ENCODE measurements at places on chromosomes 11 and 22.

DNA sequence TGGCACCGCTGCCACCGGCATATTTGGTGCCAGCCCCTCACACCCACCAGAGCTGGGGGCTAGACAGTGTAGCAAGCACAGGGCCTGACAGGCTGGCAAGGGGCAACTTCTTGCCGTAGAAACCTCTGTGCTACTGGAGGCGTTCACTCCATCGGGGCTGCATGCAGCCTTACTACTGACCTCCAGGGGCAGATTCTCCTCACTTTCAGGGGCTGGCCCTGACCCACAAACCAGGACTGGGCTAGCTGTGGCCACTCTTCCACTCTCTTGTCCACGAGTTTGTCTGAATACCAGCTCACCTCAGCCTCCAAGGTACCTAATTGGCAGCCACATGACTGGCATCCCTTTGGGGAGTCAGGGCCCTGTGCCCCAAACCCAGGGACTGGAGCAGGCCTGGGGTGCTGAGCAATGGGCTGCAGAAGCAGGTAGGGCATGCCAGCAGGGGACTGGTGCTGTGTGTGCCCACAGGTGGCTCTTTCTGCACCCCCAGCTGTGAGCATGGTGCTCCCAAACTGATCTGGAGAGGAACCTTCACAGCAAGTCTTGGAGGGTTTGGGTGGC lies 2.1 kb upstream of the LMO1 start:
- no peak for DNase-seq

DNA sequence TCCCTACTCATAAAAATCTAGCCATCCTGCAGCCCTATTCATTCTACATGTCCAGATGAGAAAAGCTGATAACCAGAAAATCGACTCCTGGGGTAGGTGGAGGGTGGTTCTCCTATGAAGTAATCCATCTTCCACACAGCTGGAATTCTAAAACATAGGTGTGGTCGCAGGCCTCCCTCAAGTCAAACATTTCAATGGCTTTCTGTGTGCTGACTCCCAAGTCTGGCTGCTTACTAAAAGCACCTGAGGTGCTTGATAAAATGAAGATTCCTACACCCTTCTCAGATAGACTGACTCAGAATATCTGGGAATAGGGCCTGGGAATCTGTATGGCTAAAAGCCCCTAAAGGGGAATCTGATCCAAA lies 26.1 kb downstream of the IRAG1 start:
- no peak for DNase-seq

GRCh38 chr22:22914726-22915669 lies 27.4 kb downstream of the IGLL5 start:
- DNase-seq: no peak

DNA sequence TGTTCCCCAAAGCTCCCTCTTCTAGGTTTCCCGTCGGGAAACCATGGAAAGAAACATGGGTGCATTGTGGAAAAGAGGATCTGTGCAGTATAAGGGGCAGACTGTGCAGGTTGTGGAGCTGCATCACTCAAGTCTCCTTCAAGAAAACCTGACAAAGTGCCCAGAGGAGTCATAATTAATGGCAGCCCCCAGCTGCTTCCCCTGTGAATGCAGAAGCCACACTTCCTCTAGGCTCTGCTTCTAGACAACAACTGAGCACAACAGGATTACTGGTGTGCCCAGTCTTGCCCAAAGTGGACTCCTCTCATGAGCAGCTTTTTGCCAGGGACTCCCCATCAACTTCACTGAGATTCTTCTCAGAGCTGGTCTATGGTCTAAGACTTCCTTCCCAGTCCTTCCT lies 42.6 kb upstream of the SCUBE2 start:
- no peak for DNase-seq

GRCh38 chr11:131840545-131840944 lies 470.1 kb downstream of the NTM start:
- no peak for DNase-seq

DNA sequence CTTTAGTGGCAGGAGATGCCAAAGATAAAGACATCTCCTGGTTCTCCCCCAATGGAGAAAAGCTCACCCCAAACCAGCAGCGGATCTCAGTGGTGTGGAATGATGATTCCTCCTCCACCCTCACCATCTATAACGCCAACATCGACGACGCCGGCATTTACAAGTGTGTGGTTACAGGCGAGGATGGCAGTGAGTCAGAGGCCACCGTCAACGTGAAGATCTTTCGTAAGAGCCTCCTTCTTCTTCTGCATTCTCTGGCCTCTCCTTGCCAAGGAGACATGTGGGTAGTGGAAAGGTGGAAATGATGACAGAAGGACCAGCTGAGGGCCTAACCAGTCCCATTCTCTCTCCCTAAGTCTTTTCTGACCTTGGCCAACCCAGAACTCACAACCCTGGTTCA lies 110.1 kb upstream of the TTC12 start:
- DNase-seq: no peak

- no peak for DNase-seq
Measured at GRCh38 chr11:59866397-59866796, at the start of gene TCN1. Gene TCN1, minus strand, starts transcription at chr11:59866487. Its CDS starts 17 bp downstream, at chr11:59866470.

DNA sequence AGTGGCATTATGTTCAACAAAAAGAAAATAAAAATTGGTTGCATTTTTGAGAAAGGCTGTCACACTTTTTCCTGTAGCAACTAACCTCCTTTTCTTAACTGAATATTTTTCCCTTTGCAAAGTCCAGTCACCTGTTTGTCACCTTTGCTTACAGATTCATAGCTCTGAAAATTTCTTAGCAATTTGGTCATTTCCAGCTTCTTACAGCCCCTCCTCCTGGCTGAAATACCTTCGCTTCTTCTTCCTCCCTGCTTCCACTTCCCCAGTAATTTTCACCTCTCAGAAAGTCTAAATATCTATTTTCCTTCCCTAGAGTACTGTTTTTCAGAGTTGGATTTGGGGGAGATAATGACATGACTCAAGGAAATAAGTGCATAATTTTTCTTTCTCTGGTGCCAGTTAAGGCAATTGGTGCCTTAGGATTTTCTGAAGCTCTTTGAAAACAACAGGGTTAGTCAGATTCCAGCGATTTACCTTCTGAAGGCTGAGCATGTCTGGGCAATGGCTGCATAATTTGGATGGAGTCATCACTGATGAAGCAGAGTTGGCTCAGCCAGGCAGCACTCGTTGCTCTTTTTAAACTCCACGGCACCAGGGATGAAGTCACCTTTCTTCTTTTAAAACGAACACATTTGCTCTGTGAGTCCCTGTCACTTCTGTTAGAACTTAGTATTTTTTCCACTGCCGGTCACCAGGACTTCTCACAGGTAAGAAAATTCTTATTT lies 62.1 kb upstream of the AMOTL1 start:
- no peak for DNase-seq

DNA sequence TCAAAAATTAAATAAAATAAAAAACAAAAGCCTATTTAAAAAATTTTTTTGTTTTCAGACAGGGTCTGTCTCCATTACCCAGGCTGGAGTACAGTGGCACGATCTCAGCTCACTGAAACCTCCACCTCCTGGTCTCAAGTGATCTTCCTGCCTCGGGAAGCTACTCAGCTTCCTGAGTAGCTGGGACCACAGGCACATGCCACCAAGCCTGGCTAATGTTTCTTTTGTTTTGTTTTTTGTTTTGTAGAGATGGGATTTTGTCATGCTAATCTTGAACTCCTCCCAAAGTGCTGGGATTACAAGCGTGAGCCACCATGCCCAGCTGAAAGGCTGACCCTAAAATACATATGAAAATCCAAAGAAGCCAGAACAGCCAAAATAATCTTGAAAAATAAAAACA lies 20.4 kb upstream of the L3MBTL2 start:
- DNase-seq: no peak

- no peak for DNase-seq
Measured at GRCh38 chr22:17920145-17920605, 104.2 kb downstream of the MICAL3 start.

DNA sequence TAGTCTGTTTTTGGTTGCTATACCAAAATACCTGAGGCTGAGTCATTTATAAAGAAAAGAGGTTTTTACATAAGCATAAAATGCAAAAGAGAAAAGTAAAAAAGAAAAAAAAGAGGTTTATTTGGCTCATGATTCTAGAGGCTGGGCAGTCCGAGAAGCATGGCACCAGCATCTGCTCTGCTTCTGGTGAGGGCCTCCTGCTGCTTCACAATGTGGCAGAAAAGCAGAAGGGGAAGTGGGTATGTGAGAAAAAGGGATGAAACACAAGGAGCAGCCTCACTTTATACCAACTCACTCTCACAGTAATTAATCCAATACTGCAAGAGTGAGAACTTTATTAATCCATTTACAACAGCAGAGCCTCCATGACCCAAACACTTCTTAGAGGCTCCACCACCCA lies 47.1 kb downstream of the MTNR1B start:
- no peak for DNase-seq

DNA sequence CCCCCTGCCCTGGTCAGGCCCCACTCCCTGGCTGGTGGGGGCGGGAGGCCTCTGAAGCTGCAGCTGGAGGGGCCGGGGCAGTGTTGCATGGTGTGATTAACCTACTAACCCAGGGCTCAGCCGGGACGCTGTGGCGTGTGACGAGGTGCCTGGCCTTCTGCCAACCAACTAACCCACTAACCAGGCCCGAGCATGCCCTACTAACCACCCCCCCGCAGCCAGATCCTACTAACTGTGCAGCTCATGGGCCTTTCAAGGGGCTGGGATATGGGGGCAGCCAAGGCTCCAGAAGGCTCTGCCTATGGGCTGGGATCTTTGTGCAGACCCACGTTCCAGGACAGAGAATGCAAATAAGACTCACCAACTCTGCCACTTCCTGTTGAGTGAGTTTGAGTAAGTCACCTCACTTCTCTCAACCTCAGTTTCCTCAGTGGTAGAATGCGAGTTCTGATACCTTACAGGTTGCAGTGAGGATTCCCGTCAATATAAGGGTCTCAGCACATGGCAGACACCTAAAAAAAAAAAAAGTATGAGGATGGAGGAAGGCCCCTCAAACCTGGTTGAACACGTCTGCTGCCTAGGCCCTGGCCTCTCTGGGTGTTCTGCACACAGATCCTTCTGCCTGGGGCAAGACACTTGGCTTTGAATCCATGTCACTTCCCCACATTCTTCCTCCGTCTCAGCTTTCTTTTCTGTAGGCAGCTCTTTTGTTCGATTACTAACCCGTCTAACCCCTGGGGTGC lies 14.1 kb downstream of the MIAT start:
- DNase-seq: peak; percentile 74

DNA sequence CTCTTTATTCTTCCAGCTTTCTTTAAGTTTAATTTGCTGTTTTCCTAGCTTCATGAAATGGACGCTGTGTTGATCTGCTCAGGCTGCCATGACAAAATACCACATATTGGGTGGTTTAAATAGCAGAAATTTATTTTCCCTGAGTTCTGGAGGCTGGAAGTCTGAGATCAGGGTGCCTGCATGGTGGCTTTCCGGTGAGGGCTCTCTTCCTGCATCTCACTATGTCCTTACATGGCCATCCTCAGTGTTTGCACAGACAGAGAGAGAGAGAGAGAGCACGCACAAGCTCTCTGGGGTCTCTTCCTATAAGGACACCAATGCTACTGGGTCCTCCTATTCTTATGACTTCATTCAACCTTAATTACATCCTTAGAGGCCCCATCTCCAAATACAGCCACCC lies 28.7 kb downstream of the MCAM start:
- no peak for DNase-seq

DNA sequence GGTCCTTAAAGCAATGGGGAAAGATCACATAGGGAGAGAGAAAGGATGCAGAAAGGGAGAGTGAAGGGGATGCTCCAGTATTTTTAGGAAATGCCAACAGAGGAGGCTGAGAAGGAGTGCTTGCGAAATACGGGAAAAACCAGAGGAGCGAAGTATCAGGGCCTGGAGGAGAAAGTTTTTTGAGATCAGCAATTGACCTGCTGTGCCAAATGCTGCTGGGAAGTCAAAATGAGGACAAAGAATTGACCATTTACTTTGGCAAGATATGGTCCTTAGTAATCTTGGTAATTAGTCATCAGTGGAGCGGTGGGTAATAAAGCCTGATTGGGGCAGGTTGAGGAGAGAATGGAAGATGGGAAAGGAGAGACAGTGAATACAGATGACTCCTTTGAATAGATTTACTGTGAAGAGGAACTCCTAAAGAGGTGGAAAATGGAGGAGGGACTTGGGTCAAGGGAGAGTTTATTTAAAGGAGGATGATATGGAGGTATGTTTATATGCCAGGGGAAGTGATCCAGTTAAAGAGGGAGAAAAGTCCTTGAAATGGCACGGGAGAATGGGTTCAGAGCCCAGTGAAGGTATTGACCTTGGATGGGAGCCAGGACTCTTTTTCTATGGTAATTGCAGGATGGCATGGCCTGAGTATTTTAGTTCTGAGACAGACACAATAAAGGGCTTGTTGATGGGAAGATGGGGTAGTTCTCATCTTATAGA lies 111.5 kb downstream of the PKNOX2 start:
- no peak for DNase-seq

DNA sequence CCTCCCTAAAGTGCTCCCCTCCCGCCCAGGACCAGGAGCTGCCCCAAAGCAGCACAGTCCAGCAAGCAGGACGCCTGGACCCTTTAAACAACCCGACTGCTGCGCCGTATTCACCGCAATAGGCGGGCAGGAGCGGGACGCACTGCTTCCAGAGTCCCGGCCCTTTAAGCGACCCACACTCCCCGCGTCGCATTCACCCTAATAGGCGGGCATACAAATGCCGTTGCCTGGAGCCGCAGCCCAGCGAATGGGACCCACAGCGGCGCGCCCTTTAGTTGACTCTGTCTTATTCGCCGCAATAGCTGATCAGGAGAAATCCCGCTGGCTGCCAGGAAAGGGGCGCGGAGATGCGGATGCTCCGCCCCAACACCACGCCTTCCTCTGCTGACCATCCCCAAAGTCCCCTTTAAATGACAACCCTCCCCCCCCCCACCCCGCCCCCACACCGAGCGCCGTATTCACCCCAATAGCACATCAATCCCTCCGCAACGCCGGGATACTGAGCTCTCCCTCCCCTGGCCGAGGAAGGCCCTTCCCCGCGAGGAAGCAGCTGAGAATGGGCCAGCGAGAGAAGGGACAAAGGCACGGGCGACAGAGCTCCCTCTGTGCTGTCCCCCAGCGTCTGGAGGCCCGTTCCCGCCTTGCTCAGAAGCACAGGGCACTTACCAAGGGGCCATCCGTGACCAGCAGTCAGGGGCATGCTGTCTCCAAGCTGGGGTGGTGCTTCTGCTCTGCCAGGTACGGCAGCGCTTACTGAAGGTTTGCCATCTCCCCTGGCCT lies 4.7 kb downstream of the OSBPL5 start:
- no peak for DNase-seq

DNA sequence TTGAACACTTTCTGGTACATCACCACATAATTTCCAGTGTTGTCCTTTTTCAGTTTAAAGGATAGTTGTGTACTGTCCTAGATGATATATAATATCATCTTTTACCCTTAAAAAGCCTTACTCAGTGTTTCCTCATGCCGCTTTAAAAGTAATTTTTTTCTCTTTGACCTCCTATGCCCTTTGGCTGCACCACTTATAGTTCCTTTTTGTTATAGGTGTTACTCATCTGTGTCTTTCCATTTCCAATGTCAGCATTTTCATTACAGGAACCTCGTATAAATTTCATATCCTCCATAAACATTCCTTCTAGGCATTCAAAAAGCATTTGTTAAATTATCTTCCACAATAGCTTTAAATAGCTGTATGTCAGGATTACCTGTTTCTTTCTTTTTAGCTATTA lies 40.8 kb downstream of the USP47 start:
- DNase-seq: no peak

GRCh38 chr11:116913000-116913399 lies 75.6 kb upstream of the APOA1 start:
- no peak for DNase-seq

Data from CD4-positive, alpha-beta T cell treated with Interleukin-4 for 4 hours (primary cell).